Airway epithelial cell (primary cell): ENCODE measurements at places on chromosomes 4 and X. TPM values are rescaled to one million over a fixed set of nuclear protein-coding genes. Genes with fewer than 3 reads are reported as not detected.

XAGE1A gene
- not detected in 2 replicates for total RNA-seq

NXF2 gene
- total RNA-seq: not detected in 2 replicates

CYBB gene
- not detected in 2 replicates for total RNA-seq

NRK gene
- total RNA-seq: 0.35 and 1.6 TPM in 2 replicates

FHIP1A gene
- total RNA-seq: 13.1 and 18.4 TPM in 2 replicates

GDPD2 gene
- 0.19 and 0.92 TPM in 2 replicates for total RNA-seq

FMR1NB gene
- not detected in 2 replicates for total RNA-seq

PPBP gene
- total RNA-seq: 1.8 and 3.9 TPM in 2 replicates

SUPT20HL2 gene
- not detected in 2 replicates for total RNA-seq

SRPX gene
- 11.2 and 13.6 TPM in 2 replicates for total RNA-seq

BMP3 gene
- 0.05 TPM in 1 of 2 replicates, not detected in the other for total RNA-seq
